ENCODE measurements at places on chromosomes 11 and 22.

DNA sequence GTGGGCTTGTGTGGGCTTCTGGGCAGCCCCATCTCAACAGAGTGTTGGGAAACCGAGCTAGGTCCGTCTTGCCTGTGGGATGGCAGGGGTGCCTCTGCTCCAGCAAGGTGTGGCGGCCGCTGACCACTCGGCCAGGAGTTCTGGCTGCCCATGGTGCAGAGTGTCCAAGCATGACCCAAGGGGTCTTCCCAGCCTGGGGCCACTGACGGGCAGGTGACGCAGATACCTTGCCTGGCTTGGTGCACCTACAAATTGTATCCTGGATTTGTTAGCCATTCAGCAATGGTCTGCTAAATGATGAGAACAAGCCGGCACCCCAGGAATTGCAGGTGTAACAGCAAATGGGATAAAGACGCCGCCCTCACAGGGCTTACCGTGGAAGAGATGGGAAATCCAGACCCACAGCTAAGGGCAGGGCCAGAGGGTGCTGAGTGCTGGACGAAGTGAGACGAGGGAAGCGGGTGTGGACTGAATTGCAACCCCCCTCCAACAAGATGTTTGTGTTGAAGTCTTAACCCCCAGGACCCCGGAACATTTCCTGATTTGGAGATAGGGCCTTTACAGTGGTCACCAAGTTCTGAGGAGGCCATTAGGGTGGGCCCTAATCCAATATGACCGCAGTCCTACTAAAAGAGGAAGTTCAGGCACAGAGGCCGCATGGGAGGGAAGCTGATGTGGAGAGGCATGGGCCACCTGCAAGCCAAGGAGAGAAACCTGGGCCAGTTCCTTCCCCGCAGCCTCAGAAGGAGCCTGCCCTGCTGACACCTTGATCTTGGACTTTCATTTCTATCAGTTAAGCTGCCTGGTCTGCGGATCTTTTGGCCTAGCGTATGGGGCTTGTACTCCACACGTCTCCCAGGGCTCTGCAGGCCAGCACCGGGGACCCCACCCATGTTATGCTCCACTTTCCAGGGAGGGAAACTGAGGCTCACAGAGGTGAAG, 45.2 kb upstream of the LINC01488 start:
- no peak for DNase-seq

DNA sequence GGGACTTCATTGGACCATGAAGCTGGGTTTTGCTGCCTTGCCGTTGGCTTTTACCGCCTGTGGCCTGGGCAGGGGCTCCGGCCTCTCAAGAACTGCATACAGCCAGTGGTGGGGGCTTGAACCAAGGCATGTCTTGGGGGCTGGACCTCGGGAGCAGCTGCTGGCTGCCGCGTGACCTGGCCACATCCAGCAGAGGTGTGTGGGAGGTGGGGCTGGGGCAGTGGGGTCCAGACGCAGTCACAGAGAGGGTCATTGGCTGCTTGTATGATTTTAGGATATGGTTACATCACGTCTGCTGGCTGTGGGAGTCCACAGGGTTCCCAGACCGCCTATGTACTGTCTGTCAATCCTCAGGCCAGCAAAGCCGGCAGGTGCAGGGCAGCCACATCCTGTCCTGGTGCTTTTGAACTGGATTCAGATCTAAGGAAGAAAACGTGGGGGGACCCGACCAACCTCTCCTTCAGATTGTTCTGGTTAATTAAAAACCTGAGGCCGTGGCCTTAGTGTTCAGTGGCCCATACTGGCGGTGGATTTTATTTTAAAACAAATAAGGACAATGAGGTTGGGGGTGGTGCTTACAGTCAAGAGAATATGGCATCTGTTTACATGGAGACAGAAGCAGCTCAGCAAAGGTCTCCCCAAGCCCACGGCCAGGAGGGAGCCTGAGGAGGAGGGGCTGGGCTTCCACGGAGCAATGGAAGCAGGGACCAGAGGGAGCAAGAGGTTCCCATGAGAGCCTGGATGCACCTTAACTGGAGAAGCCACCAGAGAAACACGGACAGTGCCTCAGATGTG, 426.0 kb downstream of the TBC1D22A start:
- no peak for DNase-seq

DNA sequence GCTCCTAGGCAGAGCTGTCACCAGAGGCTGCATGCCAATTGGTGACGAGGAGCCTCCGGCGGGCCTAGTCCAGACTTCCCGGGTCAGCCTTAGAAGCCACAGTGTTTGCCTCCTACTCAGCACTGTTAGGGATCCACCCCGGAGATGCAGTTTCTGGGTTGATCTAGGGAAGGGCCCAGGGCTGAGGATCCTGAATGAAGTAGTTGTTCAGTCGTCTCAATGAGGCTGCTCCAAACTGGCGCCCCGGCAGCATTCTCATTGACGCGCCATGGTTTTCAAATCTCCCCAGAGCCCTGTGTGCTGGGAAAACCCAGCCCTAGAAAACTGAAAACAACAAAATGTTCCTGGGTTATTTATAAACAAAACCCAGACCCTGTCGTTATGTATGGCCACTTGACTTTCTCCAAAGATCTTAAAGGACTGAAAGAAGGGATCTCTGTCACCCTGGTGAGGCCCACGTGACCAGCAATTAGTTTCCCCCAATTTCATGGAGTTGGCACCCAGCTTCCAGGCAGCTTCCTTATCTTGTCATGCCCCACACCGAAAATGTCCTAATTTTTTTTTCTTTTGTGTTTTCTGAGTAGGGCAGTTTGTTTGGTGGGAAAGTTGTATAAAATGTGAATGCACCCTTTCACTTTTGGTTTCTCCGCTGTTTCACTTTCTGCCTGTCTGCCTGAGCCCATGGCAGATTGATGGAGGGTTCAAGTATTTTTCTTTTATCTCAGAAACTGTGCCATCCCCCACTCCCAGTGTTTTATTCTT, 2.0 kb upstream of the EHD1 start:
- DNase-seq: peak; percentile 47

- DNase-seq: no peak
Observed at GRCh38 chr11:117130879-117131278, 13.2 kb upstream of the PAFAH1B2 start.

DNA sequence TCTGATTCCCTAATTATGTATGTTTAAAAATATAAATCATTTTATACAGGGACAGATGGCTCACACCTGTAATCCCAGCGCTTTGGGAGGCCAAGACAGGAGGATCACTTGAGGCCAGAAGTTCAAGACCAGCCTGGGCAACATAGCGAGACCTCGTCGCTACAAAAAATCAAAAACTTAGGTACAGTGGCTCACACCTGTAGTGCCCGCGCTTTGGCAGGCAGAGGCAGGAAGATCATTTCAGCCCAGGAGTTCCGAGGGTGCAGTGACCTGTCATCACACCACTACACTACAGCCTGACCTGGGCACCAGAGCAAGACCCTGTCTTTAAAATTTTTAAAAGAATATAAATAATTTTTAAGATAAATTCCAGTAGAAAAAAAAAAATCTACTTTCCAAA, 11.5 kb downstream of the RRAS2 start:
- DNase-seq: no peak

DNA sequence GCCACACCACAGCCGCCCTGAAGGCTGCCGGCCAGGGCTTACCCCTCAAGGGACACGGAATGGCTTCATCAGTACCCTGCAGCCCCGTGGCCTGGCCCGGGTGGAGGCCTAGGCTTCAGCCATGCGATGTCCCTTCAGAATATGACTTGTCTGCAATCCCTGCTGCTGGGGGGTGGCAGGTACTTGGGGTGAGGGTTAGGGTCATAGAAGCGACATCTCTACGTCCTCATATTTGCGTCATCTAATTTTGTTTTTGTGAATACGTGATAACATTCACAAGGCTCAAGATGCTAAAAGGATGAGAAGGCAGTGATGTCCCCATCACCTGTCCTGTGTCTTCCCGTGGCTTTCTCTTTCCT, 6.4 kb downstream of the CCND1 start:
- DNase-seq: no peak

- DNase-seq: no peak
Observed at GRCh38 chr22:23243859-23244689, 63.8 kb downstream of the BCR start.

DNA sequence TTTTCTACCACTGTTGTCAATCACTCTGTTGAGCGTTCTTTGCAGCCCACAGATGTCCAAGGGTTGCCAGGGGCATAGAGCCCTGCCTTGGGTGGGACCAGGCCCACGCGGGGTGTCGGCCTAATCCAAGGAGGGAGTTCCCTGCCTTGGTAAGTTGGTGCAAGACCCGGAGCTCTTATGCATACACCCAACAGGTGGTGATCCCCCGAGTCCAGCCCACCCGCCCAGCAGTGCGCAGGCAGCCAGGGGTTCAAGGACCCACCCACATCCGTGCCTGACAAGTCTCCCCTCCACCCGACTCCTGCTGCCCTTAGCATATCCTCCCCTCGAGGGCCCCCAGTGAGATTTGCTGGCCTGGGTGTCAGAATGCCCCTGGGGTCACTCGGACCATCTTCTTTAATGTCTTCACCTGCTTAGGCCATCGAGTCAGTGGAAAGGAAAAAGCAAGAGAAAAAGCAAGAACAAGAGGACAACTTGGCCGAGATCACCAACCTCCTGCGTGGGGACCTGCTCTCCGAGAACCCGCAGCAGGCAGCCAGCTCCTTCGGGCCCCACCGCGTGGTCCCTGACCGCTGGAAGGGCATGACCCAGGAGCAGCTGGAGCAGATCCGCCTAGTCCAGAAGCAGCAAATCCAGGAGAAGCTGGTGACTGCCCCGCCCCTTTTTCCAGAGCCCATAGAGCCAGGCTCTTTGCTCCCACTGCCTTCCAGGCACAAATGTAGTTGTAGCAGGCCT, 12.2 kb downstream of the RIBC2 start:
- no peak for DNase-seq

DNA sequence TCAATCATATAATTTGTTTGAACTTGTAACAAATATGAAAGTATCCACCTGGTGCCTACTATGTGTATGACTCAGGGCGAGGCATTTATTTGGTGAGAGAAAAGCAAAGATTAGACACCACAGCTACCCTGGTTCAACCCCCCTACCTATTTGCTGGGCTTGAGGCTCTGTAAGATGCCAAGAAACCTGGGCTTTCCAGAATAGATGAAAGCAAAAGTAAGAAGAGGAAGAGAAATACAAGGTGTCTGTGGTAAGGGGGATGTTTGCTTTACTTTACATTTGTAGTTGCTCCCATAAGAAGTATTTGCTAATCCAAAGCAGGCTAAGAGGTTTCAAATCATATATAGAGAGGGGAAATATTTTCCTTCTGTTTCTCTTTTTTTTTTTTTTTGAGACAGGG, 61.7 kb downstream of the DDI1 start:
- no peak for DNase-seq

DNA sequence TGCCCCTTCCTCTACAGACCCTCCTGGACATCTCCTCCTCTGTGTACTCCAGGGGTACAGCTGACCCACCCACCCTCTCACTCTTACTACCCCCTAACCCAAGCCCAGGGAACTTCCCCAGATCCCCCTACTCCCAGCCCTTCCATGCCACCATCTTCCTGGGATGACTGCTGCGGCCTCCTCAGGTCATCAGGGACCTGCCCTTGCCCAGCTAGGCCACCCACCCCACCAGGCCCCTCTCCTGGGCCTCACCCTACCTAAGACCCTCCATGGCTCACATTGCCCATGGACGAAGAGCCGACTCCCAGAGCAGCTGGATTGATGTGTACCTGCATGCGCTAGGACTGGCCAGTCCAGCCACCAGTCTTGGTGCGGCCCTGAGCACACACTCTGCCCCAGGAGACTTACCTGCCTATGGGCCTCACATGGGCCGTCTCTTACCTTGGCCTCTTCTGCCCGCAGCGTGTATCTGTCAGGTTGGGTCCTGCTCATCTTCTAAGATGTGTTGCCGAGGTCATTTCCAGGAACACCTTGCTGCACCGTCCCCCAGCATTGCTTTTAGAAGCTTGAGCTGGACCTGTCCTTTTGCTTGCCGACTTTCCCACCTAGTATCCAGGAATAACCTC, 2.0 kb upstream of the CLDN5 start:
- no peak for DNase-seq

GRCh38 chr22:32583921-32584335, 109.3 kb downstream of the FBXO7 start:
- DNase-seq: no peak

- DNase-seq: no peak
Observed at GRCh38 chr22:46590334-46590733, 29.9 kb upstream of the GRAMD4 start.

GRCh38 chr11:70853068-70853769, 399.2 kb downstream of the SHANK2 start:
- no peak for DNase-seq

GRCh38 chr22:41947424-41948080, 600 bp upstream of the CENPM start:
- DNase-seq: no peak

DNA sequence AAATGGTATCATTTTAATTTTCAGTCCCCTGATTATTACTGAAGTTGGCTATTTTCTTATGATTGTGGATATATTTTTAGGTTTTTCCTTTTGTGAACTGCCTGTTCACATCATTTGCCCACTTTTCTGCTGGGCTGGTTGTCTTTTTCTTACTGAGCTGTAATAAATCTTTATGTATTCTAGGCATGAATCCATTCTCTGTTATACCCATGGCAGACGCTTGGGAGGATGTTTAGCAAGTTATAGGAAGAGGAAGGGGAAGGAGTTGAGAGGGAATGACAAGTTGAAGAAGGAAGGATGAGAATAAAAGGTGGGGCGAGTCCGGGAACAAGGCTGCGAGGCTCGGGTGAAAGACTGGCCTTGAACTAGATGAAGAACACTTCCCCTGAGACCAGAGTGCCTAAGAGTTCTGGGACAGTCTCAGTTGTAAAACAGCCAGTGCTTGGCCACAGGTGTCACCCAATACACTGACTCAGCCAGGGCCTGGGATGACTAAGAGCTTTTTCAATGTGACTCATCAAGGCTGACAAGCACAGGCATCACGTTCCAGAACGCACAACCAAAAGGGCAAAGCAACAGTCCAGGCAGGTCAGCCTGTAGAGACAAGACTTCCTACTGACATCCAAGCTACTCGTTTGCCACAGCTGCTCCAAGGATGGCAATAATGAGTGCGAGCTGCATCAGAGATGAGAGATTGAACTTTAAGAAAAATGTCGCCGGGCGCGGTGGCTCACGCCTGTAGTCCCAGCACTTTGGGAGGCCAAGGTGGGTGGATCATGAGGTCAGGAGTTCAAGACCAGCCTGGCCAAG, 35.2 kb downstream of the LRFN4 start:
- DNase-seq: peak; percentile 88

GRCh38 chr11:35355102-35355749, 64.1 kb downstream of the SLC1A2 start:
- no peak for DNase-seq

GRCh38 chr11:43751726-43752125, 71.2 kb downstream of the HSD17B12 start:
- no peak for DNase-seq

- peak; percentile 51 for DNase-seq
Observed at GRCh38 chr11:83006877-83007330, 64.8 kb downstream of the RAB30 start.

DNA sequence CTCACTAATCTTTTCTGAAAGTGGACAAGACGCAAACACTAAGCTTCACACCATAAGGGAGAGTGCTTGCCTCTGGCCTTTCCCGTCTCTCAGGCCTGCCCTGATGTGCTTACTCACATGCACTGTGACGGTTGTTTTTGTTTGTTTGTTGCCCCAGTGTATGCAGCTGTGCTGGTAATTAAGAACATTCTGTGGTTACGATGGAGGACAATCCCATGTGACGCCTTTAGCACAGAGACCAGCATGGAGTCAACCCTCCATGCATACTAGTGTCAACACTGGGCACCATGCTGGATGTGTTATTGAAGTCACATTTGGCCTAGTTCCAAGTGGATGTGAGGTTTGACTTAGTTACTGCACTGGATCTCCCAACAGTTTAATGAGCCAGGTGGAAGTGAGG, 27.8 kb upstream of the CDON start:
- DNase-seq: no peak

All from GM20000 (cell line).